ENCODE measurements at places on chromosomes 4 and X.

GRCh38 chr4:54320826-54321685 is 92.0 kb downstream of the PDGFRA start:
- DNase-seq = no peak

GRCh38 chr4:41579043-41579442 is 41.1 kb downstream of the LIMCH1 start:
- no peak for DNase-seq

DNA sequence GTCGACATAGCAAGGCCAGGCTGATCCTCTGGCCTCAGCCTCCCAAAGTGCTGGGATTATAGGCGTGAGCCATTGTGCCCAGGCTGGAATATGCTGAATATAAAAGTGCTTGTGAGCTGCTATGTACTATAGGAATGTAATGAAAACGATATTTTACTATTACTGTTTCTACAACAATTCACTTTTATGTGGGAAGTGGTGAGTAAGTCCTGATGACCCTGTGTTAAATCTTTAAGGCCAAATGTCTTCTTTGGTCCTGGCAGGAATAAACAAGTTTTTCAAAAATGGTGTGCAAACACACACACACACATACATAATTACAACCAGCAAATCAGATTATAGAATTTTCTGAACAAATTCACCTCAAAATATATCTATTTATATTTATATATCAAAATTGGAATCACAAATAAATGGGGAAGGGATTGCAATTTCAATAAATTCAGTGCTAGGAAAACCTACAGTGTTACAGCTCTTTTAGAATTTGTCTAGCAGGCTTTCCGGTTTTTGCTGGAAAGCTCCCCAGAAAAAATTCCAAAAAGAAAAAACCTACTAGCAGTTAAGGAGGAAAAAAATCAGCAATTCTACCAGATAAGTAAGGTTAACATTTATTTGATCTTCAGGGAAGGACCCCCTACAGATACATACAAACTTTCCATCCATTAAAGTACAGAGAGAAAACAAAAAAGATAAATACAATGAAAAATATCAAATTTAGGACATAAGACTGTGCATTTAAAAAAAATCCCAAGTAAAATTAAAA is 17.9 kb downstream of the SMIM14 start:
- no peak for DNase-seq

DNA sequence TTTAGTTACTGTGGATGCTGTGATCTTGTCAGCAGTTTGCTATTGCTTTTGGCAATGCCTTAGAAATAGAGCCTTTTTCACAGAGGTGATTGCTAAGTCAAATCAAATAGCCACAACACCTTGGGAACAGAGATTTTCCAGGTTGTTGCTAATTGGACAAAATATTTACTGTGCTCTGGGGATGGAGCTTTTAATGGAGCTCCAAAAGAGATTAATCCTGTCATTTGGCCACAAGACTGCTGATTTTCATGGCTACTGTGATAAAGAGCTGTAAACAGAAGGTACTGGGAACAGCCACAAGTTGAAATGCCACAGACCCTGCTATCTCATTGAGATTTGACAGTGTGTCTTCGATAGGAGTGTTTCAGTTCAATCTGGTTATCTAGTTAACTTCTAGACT is 1715.2 kb upstream of the ADGRL3 start:
- DNase-seq = no peak

DNA sequence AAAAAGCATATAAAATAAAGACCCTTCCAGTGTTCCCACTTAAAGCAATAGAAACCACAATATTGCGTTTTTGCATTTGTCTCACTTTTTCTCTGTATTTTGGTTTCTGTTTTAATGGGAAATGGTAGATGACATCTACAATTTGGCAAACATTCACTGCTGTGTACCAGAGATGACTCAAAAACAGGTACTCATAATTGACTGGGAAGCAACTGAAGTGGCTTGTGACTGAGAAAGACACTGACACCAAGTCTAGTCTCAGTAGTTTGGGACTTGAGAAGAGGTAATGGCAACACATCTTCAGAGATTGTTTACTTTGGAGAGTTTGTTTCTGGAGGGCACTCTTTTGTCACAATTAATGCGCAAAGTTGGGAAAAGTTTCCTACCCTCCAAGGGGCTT is 42.0 kb downstream of the AREG start:
- DNase-seq = no peak

DNA sequence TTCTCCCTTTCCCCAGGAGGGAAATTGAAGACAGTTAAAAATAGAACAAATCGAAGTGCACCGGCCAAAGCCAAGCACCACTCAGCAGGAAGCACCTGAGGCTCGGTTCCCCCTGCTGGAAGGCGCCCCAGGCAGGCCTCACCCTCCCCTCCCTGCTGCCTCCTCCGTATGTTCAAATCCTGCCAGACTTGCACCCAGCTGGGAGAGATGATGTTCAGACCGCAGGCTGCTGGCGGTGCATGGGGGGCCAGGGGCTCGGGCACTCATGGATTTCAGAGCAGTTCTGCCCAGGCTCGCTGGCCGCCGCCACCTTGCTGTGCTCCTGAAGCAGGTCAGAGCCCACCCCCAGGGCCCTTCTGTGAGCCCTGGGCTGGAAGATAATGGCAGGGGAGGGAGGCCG is 91.4 kb downstream of the DCTD start:
- no peak for DNase-seq

GRCh38 chr4:169869490-169869889 is 111.7 kb upstream of the HPF1 start:
- DNase-seq = no peak

- no peak for DNase-seq
Measured at GRCh38 chr4:54144199-54144598, 44.2 kb downstream of the GSX2 start.

DNA sequence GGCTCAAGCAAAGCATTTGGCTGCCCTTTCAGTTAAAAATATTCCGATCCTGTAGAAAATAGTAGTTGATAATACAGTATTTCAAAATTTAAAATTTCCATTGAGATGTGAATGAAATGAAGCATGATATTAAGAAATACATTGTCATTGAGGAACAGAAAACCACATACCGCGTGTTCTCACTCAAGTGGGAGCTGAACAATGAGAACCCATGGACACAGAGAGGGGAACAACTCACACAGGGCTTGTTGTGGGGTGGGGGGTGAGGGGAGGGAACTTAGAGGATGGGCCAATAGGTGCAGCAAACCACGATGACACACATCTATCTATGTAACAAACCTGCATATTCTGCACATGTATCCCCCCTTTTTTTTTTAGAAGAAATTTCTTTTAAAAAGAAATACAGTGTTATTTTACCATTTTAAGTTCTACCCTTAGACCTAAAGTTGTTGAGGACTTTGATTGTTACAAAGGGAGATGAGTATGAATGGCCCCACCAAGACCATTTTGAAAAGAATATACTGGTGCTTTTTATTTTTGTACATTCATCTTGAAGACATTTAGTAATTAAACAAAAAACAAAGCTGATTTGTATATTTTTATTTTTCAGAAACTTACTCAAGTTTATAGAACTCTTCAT is 52.0 kb upstream of the IL13RA1 start:
- DNase-seq = no peak

DNA sequence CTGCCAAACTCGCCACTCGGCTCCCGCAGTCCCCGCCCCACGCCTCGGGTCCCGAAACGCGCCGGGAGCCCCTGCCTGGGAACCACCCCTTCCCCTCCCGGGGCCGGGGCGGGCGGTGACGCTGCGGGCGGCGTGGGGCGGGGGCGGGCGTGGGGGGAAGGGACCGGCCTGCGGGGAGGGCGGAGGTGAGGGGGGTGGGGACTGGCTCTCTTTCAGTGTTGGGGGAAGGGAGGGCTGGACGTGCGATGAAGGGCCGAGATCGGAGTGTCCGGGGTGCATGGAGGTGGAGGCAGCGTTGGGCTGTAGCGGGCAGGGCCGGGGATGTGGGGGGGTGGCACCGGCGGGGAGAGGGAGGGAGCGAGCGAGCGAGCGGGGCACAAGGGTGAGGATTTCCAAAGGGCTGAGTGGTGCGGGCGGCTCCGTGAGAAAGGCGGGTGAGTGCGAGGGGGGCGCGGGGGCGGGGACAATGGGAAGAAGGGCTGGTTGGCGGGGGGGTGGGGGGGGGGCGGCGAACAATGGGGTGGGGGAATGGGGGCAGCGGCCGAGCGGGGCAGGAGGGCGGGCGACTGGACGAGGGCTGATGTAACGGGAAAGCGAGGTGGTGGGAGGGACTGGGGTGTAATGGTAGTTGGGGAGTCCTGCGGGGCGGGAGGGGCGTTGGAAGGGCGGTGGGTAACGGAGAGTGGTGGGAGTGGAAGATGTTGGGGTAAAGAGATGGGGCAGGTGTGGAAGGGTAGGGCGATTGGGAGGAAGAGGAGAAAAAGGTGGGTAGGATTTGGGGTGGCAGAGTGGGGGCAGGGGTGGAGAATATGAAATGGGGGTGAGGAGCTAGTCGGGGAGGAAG is 578 bp downstream of the DCUN1D4 start:
- DNase-seq = peak; percentile 71

- no peak for DNase-seq
Measured at GRCh38 chrX:30786374-30786773, 102.7 kb downstream of the TAB3 start.

GRCh38 chr4:26105337-26105736 is 191.3 kb downstream of the SMIM20 start:
- no peak for DNase-seq

GRCh38 chr4:145299380-145300076 is 119.1 kb upstream of the OTUD4 start:
- peak; percentile 85 for DNase-seq

DNA sequence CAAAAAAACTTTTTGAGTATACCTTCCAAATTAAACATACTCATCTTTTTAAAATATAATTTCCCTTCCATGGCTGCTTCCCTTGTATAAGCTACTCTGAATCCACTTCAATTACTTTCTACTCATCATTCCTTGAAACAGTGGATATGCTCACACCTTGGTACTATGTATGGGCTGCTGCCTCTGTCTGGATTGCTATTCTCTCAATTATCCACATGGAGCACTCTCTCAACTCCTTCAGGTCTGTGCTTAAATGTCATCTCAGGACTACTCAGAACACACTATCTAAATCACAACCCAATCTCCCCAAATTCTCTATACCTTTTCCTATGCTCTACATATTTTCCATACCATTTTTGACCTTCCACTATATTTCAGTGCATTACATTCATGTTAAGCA is 898.9 kb upstream of the EPHA5 start:
- no peak for DNase-seq

- peak; percentile 5 for DNase-seq
Measured at GRCh38 chr4:127965803-127966175, 583 bp downstream of the ABHD18 start.

- no peak for DNase-seq
Measured at GRCh38 chrX:149704664-149705063, 7.2 kb upstream of the MAGEA11 start.

- DNase-seq = peak; percentile 92
Measured at GRCh38 chr4:121696581-121697461, at the start of gene ANXA5. Gene ANXA5 (minus strand): TSS chr4:121696980. CDS start chr4:121696589, 391 bp downstream.

DNA sequence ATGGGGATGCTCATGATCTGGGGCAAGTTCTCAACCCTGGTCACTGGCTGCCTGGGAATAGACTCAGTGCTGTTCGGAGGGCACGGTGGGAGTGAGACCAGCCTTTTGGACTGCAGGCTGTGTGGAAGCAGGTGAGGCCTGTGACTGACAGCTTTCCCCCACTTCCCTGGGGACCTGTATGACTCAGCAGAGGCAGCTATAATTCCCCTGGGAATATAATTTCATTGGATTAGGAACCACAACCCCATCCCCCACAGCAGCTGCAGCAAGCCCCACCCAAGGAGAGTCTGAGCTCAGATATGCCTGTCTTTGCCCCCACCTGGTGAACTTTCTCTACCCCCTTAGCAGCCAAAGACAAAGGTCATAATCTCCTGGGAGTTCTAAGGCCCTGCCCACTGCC is 408.6 kb downstream of the PPP3CA start:
- no peak for DNase-seq
